ENCODE measurements at places on chromosomes 2 and 18.

GRCh38 chr2:150266931-150267330 is 220.5 kb downstream of the RND3 start:
- no peak for DNase-seq

- peak; percentile 81 for DNase-seq
Measured at GRCh38 chr2:96507957-96508520, 2.9 kb upstream of the NEURL3 start.

DNA sequence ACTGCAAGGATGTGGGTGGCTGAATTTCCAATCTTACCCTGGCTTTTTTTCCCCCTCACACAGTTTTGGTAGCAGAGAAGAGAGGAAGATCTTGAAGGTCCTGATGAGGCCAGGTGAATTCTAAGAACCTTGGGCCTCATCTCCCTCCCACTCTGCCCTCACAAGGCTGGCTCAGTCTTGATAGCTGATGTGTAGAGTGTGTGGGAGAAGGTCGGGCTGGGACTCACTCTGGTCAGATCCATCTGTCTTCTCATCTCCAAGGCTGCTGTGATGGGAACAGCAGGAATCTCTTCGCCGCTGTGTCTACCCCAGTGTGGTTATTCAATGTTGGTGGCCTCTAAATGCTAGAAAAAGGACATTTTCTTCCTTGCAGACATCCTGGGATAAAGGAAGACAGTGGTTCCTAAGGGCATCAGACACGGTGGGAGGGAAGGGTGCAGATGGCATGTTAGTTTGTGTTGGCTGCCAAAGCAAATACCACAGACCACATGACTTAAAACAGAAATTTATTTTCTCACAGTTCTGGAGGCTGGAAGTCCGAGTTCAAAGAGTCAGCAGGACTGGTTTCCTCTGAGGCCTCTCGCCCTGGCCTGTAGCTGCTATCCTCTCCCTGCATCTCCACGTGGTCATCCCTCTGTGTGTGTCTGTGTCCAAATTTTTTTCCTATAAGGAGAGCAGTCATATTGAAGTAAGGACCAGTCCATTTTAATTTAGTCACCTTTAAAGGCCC is 37.6 kb upstream of the MGAT4A start:
- no peak for DNase-seq

DNA sequence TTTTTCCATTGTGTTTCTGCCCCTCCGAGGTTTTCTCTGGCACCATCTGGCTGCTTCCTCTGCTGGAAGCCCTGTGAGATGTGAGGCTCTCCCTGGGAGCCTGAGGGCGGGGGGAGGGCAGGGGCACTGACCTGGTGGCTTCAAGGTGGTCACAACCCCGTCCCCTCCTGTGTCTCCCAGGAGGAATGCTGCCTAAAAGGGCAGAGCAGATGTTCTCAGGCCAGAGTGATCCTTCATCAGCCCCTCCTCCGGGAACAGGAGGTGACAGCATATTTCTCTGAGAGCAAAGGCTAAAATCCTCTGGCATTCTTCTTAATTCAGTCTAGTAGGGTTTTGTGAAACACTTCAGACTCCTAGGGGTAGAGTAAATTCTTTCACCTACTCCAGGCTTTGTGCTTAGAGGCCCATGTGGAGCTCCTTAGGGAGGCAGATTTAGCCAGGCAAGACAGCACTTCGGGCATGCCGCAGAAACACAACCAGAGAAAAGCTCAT is 18.3 kb upstream of the GREB1 start:
- no peak for DNase-seq

DNA sequence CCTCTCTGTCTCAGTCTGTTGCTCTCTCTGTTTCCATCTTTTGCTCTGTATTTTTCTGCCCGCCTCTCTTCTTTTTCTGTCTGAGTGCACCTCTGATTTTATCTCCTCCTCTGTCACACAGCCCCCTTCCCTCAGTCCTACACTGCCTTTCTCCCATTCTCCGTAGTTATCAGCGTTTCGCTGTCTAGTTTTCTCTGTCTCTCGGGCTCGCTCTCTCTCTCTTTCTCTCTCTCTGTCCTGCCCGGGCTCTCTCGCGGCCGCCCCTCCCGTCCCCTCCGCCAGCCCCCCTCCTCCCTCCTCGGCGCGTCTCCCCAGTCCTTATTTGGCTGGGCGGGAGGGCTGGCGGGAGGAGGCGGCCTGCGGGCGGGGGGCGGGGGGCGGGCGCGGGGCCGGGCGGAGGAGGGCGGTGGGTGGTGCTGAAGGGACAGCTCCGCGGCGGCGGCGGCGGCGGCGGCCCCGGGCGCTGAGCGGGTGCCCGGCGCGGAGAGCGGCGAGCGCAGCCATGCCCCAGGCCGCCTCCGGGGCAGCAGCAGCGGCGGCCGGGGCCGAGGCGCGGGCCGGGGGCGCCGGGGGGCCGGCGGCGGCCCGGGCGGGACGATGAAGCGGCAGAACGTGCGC is at the start of gene KCNK3:
Gene KCNK3 (plus strand): TSS at position 444 of the 618 bp plus-strand sequence. CDS start 154 bp downstream, at position 598.
- DNase-seq, result no peak

DNA sequence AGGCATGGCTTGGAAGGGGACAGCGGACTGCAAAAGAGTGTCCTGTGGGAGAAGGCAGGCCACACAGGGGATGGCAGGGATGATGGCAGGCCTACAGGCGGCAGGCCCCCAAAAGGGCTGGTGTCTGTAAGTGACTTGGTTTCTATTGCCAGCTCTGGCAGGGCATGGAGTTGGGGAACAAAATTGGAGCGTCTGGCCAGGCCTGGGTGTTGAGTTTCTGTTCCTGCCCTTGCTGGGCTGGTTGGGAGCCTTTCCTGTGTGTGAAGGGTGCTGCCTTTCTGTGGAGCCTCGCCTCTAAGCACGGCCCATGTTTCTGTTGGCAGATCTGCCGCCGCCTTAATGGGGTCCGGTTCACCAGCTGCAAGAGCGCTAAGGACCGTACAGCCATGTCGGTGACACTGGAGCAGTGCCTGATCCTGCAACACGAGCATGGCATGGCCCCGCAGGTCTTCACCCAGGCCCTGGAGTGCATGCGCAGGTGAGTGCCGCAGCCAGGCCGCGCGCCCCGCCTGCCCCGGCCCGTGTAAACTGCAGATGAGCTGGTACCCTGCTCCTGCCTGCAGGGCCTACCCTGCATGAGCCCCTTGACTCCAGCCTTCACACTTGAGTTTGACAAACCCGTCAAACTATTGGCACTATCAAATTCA is 31.5 kb downstream of the COA5 start:
- DNase-seq, result no peak

All from activated T-helper 1 cell treated with anti-CD3 and anti-CD28 coated beads, Interleukin-2, amount 50 U/mL, for 16 hours (primary cell).